Mesothelial cell of epicardium (in vitro differentiated cells): ENCODE measurements at places on chromosomes 12 and 14. TPM values are rescaled to one million over a fixed set of nuclear protein-coding genes. Genes with fewer than 3 reads are reported as not detected.

DNA sequence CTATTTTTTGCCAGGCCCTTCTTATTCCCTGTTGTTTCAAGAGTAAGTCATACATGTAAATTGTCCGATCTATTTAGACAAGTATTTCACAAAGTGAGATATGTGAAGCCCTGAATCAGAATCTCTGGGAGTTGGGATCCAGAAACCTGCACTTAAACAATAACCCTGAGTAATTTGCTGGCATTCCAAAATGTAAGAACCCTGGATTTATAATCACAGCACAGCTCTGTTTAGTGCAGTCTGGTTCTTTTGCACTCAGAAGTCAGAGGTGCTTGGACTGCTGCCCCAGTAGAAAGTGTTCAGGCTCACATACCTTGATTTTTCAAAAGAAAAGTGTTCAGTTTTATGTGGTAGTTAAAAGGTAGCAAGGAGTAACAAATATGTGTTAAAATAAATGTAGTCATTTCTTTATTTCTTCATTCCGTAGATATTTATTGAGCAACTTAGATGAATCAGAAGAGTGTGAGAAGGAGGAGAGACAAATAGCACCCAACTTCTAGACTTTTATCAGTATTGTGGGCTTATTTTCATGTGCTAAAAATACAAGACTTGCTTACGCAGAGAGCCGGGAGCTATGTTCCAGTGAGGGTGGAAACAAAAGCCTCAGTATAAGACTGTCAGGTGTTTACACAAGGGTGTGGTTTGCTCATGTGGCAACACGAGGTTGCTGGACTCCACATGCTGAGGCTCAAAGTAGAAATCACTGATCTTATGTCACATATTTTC is 70.1 kb downstream of the SYNE2 start:
- DNase-seq = no peak

The FAM161B gene
- 4.3 to 5.3 TPM (median 4.9 TPM) in 3 replicates for total RNA-seq

DNA sequence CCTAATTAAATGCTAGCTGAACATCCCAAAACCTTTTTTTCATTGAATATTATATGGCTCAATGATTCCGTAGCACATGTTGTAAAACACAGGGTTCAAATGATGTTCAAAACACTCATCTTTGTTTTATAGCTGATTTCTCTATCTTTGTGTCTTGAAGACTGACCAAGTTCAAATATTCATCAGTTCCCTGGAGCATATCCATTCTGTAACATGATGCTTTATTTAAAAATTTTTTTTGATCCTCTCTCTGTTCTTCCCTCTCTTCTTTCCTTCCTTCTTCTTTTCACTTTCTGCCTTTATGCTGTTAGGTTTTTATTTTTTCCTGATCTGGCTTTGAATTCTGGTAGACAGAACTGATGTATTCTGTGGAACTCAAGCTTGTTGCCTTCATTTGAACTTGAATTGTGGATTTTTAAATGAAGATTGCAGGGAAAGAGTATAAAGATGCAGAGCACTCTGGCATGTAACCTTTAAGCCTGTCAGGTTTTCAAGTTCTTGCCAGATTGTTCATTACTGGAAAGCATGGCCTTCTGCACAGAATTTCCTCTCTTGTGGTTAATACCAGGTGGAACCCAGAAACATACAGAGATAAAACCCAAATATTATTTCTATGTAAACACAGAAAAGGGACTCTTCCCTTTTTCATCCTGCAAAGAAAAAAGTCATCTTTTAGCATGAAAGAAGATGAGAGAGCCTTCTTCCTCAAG is 39.5 kb downstream of the PROX2 start:
- DNase-seq = no peak

The CIROP gene
- not detected in 3 replicates for total RNA-seq

The RPL36AL gene
- 148 to 149 TPM (median 149 TPM) in 3 replicates for total RNA-seq

DNA sequence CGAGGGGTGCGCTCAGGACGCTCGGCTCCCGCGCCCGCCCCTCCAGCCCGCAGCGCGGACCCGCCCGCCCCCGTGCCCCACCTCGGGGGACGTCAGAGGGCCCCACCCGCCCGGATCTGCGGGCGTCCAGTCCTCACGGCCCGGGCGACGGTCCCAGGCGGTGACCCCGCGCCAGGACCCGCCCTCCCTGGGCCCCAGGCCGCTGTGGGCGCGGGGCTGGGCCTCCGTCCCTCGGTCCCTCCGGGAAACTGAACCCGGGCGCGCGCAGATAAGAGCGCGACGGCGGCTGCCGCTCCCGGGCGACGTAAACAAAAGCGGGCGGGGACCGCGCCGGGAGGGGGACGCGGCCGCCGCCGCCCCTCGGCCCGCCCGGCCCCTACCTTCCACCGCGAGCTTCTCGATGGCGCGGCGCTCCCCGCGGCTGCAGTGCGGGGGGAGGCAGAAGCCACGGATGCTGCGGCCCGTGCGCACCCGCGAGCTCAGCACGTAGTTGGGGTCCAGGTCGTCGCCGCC is 1.1 kb downstream of the CKB start:
- DNase-seq = no peak

DNA sequence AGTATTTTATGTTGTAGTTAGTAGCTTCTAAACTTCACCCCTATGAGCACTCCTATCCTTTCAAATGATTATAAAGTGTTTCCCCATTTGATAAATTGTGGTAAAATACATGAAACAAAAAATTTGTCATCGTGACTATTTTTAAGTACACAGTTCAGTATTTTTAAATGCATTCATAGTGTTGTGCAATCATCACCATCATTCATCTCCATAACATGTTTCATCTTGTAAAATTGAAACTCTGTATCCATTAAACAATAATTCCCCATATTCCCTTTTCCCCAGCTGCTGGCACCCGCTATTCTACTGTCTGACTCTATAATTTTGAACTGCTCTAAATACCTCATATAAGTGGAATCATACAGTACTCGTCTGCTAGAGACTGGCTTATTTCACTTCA is 52.5 kb downstream of the ATP23 start:
- DNase-seq = no peak

DNA sequence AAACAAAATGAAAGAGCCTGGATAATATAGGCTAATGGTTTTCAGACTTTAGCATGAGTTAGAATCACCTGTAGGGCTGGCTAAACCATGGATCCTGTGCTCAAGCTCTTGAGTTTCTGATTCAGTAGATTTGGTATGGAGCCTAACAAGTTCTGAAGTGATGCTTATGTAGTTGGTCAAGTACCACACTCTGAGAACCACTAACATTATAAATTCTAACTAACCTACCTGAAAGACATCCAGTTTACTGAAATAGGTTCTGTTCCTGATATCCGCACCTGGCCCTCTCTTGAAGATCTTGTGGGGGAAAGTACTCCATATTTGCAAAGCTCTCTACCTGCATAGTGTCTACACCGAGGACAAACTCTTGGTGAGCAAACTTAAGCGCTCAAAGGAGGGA is 59.4 kb upstream of the VSX2 start:
- DNase-seq = no peak

GRCh38 chr14:106094654-106095189 is 568.3 kb downstream of the TMEM121 start:
- DNase-seq = no peak

- DNase-seq = no peak
These were observed 11.2 kb upstream of the TMX1 start for GRCh38 chr14:51228890-51229289.

The PYGL gene
- total RNA-seq = 19.9 to 21.6 TPM (median 20.8 TPM) in 3 replicates

DNA sequence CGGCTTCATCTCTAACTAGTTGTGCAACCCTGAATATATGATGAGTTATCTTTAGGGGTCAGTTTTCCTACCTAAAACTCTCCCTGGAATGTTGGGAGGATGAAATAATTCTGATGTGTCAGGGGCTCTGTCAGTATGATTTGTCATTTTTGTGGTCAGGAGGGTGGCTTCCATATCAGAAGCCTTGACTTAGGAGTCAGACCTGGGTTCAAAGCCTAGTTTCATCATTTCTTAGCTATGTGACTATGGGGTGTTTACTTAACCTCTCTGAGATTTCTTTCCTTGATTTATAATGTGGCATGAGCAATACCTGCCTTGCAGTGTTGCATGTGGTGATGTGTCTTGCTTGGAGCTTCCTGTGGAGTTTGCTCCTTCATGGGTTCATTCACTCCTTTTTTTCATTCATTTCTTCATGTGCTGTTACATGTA is 146.8 kb downstream of the CHST11 start:
- no peak for DNase-seq

- DNase-seq = no peak
These were observed 42.2 kb upstream of the FAM181A start for GRCh38 chr14:93884950-93885349.

- DNase-seq = no peak
These were observed 106.7 kb upstream of the TMPO start for GRCh38 chr12:98408681-98409080.

DNA sequence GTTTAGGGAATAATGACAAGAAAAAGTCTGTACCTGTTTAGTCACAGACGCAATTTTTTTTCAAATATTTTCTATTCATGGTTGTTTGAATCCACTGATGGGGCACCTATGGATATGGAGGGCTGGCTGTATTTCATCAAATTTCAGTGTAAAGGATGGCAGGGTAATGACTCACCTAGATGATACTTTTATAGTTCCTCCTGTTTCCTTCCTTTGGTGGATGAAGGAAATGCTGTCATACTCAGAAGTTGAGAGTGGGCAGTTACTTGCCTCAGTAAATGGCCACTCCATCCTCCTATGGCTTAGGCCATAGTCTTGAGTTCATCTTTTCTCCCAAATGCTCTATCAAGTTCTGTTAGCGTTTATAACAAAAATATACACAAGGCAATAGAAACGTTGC is 18.9 kb upstream of the C12orf71 start:
- DNase-seq = no peak

DNA sequence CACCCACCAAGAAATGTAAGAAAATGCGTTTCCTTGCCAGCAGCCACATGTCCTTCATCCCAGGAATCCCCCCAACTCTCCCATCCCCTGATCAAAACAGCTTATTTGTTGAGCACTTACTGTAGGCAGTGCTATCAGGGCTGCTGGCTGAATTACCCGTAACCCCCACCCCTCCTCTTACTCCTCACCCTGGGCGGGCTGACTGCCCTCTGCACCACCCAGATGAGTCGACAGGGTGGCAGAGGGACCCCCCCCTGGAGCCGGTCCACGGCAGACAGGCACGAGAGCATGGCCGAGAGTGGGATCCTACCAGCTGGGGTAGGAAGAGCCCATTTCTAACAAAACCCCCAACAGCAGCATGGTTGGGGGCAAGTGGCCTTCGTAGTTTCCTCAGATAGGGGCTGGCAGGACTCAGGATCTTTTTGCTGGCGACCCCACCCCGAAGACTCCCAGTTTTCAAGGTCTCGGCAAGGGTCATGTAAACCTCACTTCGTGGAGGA is 1.1 kb upstream of the RHOF start:
- DNase-seq = no peak

DNA sequence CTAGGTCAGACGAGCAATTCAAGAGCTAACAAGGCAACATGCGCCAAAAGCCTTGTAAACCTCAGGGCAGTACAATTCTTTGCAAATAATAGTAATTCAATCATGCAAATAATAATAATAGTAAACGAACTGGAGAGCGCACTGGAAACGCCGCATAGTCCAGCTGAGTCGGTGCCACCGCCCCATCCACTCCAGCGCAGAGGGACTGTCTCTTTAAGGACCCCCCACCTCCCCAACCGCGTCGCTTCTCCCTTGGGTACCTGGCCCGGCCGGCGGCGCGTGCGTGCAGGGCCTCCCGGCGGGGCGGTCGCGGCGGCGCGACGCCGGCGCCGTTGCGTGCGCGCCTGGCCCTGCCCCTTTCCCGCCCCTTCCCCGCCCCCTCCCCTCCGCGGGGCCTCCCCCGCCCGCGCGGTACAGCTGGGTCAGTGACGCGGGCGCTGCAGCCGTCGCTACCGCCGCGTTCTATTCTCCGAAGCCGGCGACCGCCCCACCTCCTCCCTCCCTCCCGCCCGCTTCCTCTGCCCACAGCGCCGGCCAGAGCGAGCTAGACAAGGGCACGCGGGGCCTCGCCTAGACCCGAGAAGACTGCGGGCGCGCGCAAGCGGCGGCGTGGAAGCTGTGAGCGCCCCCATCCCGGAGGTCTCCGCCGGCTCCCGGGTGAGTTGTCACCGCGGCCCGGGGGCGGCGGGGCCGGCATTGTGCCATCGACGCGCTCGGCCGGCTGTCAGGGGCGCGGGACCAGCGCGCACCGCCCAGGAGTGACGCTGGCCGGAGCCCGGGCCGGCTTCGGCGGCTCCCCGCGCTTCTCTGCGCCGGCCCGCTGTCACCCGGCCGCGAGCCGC is at the start of gene SUSD6:
SUSD6 (plus strand) TSS at position 425 of the 842 bp plus-strand sequence. CDS start 46,997 bp downstream, outside the sequence.
- DNase-seq = peak; percentile 80

DNA sequence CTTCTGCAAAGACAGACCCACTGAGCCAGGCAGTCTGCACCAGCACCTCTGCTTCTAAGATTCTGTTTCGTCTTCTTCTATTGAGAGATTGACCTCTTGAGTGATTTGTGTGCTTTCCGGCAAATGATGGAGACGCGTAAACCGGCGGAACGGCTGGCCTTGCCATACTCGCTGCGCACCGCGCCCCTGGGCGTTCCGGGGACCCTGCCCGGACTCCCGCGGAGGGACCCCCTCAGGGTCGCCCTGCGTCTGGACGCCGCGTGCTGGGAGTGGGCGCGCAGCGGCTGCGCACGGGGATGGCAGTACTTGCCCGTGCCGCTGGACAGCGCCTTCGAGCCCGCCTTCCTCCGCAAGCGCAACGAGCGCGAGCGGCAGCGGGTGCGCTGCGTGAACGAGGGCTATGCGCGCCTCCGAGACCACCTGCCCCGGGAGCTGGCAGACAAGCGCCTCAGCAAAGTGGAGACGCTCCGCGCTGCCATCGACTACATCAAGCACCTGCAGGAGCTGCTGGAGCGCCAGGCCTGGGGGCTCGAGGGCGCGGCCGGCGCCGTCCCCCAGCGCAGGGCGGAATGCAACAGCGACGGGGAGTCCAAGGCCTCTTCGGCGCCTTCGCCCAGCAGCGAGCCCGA is 703 bp downstream of the ASCL4 start:
- DNase-seq = peak; percentile 26

The ARG2 gene
- total RNA-seq = 2.5 to 4.5 TPM (median 2.9 TPM) in 3 replicates

DNA sequence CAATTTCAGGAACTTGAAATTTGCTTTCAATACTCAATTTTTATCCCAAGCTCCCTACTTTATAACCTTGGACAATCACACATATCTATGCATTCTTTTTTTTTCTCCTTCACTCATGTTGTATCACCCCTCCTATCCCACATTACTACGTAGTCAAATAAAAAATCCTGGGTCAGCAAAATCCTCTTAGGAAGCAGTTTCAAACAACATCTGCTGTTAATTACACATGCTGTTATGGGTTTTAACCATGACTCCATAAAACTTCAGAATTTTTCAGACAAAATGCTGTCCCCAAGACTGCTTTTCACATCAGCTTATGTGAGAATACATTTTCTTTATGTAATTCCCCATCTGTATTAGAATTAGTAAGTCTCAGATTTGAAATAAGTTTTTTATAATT is 61.7 kb downstream of the LRFN5 start:
- no peak for DNase-seq

- no peak for DNase-seq
These were observed 64.1 kb downstream of the E2F7 start for GRCh38 chr12:77001276-77001675.

The ARF3 gene
- total RNA-seq = 123 to 125 TPM (median 125 TPM) in 3 replicates

GRCh38 chr12:98769068-98769467 is 124.0 kb downstream of the APAF1 start:
- no peak for DNase-seq

The RASSF8 gene
- 60.6 to 62.8 TPM (median 61.8 TPM) in 3 replicates for total RNA-seq

GRCh38 chr12:104720339-104721038 is 237.6 kb downstream of the SLC41A2 start:
- no peak for DNase-seq

The KRT79 gene
- total RNA-seq = not detected in 3 replicates

The LRRK2 gene
- total RNA-seq = 1.4 to 1.7 TPM (median 1.6 TPM) in 3 replicates
